Activated CD4-positive, CD25-positive, alpha-beta regulatory T cell treated with anti-CD3 and anti-CD28 coated beads, Interleukin-2, amount 50 U/mL, for 72 hours (primary cell): ENCODE measurements at places on chromosomes 11 and 22.

- DNase-seq: no peak
These were observed 201.9 kb downstream of the DDX10 start for GRCh38 chr11:108866781-108867180.

DNA sequence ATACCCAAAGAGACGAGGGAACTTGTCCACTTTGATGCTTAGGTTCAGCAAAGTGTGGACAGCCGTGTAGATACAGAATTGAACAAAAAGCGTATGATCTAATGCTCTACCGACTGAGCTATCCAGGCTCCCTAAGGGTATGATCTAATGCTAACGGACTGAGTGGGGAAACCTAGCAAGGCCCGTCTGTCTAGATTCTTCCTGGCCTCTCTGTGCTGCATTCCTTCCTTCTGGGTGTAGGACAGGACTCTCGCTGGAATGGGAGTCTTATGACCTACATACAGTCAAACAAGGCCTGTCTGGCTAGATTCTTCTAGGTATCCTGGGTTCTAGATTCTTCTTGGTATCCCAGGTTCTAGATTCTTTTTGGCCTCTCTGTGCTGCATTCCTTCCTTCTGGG, 8.4 kb upstream of the SLC15A3 start:
- no peak for DNase-seq

DNA sequence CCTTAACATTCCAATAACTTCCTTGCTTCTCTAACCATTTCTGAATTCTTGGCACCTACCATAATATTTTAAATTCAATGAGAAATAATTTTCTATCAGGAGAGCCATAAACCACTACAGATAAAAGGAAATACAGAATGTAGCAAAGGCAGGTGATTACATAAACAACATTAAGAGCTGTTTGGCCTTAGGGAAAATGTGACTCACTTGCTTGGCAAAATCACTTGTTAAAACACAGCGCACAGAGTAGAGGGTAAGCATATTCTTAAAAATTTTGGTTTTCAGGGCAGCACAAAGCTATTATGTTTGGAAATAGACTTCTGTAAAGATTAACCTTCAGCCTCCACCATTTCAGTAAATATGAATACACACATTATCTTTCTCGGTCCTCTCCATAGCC, 26.4 kb downstream of the IZUMO1R start:
- DNase-seq: no peak

GRCh38 chr11:863023-863909, 20.6 kb downstream of the TSPAN4 start:
- no peak for DNase-seq

DNA sequence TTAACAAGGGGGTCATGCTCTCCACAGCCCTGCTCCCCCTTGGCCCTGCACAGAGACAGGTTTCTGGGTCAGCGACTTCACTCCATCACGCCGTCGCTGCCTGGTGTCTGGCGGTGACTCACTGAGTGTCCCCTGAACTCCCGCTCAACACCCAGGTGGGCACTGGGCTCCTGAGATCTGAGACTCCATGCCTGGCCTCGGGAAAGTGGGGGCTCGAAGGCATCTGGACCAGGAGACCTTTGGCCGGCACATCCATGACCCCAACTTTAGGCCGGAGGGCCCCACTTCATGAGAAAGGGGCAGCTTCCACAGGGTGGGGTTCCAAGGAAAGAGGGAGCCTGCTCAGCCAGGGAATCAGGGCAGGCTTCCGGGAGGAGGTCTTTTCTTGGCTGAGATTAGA, 79.3 kb upstream of the PRR5 start:
- no peak for DNase-seq

GRCh38 chr11:10639350-10639749, 54.2 kb downstream of the IRAG1 start:
- DNase-seq: no peak

DNA sequence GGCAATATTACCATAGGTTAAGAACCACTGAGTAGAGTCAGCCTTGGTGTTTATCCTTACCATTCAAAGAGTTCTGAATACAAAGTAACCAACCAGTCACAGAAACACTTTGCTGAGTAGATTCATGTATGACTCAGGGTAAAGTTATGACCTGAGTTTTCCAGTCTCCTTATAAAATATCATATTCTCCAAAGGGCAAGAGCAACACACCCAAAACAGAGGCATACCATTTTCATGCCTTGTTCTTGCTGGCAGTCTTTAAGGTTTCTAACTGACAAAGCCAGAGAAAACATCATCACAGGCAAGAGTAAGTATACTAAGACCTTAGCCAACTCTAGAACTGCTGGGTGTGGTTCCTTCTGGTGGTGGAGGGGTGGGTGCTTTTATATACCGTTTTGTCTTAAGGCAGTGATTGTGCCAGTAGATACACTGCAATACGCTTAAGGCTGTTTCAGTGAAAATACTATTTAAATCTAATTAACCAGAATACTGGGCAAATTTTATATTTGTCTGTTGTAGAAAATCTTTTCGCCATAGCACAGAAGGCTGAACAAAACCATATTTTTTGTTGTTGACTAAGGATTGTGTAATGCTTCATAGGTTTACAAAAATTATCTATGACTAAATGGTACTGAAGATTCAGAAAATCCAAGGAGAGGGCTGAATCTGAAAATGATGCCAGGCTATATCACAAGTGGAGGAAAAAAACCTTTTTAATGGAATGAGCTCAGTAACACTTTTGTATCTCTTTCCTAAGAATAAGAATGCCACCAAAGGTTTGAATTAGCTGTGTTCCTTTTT, 3.0 kb downstream of the ATL3 start:
- no peak for DNase-seq

DNA sequence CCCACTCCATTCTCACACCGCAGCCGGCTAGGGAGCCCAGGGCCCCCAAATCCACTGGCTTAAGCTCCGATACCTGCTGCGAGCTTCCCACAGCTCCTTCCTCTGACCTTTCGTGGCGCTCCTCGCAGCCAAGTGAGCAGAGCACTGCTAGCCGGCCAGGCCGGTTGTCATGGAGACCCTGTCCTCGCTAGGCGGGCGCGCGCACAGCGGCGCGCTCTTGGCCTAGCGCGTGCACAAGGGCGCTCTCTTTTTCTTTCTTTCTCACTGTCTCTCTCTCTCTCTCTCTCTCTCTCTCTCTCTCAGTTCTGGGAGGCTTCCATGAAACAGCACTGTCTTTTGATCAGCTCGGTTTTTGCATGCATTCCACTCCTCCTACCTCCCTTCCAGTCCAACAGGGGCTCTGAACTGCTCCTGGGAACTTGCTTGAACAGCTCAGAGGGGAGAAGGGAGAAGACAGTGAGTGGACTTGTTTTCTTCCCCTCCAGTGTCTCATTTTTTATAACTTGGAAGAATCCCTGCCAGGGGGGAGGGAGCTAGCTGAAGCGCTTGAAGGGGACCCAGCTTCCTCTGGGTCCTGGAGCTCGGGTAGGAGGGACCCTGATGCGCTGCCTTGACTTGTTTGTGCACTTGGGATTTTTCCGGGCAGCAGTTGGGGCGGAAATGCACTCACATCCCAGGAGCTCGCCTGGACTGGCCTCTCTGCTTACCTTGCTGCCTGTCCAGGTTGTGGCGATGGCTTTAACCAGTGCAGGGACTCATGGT, 100.3 kb upstream of the AKIP1 start:
- DNase-seq: no peak

GRCh38 chr11:69211920-69212797, 56.4 kb downstream of the SMIM38 start:
- DNase-seq: no peak

GRCh38 chr22:46068181-46068592, 82.1 kb upstream of the PPARA start:
- no peak for DNase-seq
